ENCODE measurements at places on chromosomes 11 and 22. TPM values are rescaled to one million over a fixed set of nuclear protein-coding genes. Genes with fewer than 3 reads are reported as not detected.

DNA sequence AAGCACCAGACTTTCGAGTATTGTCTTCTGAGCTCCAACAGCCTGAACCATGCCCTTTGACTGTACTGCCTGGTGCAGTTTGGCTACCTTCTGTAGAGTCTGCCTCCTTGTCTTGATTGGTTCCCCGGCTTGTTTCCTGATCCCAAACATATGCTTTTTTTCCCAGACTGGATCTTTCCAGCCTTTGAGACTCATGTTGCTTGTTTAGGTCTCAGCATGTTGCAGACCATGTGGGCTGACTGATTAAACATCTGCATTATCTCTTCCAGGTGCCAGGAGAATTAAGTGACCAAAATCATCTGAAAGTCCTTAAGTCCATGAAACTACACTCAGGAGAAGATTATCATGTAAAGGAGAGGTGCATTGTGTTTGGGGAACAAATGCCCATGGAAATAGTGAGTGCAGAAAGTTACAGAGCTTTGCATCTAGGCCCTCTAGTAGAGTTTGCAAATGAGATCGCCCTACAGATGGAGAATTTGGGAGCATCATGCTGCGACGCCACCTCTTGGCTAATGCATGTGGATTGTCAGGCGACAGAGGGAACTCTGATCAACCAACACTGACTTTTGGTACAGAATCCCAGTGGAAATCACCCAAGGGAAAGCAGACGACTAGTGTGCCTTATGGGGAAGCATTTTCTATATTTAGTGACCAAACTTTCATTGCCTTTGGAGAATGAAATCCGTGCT, 188.8 kb downstream of the BLID start:
- no peak for DNase-seq

DNA sequence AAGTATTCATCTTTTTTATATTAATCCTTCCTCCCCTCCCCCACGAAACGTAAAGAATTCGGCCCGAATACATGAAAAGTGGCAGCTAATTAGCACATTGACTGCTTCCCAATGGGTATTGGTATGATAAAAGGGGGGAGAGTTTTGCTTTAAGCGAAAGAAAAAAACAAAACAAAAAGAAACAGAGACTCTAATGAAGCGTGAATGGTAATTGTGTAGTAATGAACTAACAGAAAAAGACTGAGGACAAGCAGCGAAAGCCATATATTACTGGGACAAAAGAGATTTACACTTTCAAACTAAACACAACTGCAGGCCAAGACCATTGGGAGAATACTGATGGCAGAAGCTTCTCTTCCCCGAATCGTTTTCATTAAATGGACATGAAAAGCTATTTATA, 2.5 kb downstream of the DBX1 start:
- DNase-seq = no peak

Gene NAV2
- total RNA-seq = 6.9 TPM

Gene DDI1
- not detected for total RNA-seq

Gene LDHAL6A
- total RNA-seq = not detected

GRCh38 chr11:76315182-76315853, 65.6 kb downstream of the THAP12 start:
- no peak for DNase-seq

GRCh38 chr11:87743007-87743406, 432.2 kb downstream of the RAB38 start:
- DNase-seq = no peak

- no peak for DNase-seq
Observed at GRCh38 chr11:106540001-106540400, 462.5 kb downstream of the AASDHPPT start.

DNA sequence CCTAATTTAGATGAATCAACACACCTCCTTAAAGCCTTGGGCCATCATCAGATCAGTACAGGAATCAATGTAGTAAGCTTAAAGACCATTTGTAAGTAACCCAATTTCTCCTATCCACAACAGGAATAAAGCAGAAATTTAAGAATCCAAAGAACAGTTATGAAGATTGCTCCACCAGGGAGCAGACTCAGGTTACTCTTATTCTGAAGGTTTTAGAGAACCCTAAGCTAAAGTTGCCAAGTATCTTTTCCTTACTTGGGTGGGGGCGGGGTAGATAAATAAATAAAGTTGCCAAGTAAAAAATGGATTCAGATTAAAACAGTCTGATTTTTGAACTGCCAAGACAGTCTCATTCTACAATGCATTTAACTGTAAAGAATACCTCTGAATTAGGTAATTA, 18.1 kb downstream of the CKAP5 start:
- DNase-seq = no peak

Gene ACRV1
- total RNA-seq = not detected

- DNase-seq = no peak
Observed at GRCh38 chr22:35688913-35689675, 28.6 kb upstream of the APOL5 start.

- DNase-seq = no peak
Observed at GRCh38 chr11:17513853-17514252, 30.4 kb downstream of the USH1C start.

Gene ST14
- not detected for total RNA-seq

DNA sequence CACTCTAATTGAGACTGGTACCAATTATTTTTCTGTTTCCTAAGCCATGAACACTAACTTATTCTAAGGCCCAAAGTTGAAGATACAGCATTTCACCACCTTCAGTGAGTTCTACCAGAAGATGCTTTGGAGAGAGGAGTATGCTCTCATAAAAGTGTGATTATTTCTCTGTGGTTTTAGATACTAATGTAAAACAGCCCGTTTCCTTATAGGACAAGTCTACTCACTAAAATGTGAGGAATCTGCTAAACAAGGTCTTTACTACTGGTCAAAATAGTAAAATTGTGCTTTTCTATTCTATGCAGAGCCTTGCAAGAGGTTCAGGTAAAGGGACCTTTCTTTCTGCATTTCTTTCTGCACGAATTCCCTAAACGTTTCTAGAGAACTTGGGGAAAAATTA, 2.4 kb downstream of the LGR4 start:
- DNase-seq = no peak

- peak; percentile 69 for DNase-seq
Observed at GRCh38 chr22:43273902-43274484, 69.2 kb downstream of the SCUBE1 start.

DNA sequence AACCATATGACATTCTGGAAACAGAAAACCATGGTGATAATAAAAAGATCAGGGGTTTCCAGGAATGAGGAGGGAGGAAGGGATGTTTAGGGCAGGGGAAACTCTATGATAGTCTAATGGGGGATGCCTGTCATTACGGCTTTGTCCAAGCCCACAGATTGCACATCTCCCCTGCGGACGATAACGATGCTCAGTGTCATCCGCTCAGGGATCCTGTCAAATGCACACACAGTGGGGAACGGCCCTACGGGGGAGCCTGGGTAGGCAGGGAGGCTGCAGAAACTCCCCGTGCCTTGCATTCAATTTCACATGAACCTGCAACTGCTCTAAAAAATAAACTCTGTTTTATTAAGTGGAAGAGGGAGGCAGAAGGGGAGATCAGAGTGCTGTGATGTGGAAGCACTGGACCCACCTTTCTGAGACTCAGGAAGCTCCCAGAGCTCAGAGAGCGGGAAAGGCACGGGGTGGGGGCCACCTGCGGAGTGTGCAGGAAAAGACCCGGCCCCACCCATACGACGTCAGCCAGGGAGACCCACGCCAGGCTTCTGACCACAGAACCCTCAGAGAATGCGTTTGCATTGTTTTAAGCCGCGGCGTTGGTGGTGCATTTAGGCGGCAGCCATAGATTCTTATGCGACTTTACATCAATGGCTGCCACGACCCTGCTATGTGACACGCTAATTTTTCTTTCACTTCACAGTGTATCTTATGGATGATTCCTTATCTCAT, 543.5 kb downstream of the BRD1 start:
- DNase-seq = no peak

GRCh38 chr11:5564259-5565019, 16.1 kb upstream of the OR52H1 start:
- no peak for DNase-seq

Gene CRACR2B
- 15.0 TPM for total RNA-seq

- no peak for DNase-seq
Observed at GRCh38 chr22:22080270-22080669, 97.7 kb upstream of the TOP3B start.

Gene SRRD
- 41.7 TPM for total RNA-seq

Gene KRTAP5-8
- not detected for total RNA-seq

Gene ZNF70
- total RNA-seq = 9.0 TPM

DNA sequence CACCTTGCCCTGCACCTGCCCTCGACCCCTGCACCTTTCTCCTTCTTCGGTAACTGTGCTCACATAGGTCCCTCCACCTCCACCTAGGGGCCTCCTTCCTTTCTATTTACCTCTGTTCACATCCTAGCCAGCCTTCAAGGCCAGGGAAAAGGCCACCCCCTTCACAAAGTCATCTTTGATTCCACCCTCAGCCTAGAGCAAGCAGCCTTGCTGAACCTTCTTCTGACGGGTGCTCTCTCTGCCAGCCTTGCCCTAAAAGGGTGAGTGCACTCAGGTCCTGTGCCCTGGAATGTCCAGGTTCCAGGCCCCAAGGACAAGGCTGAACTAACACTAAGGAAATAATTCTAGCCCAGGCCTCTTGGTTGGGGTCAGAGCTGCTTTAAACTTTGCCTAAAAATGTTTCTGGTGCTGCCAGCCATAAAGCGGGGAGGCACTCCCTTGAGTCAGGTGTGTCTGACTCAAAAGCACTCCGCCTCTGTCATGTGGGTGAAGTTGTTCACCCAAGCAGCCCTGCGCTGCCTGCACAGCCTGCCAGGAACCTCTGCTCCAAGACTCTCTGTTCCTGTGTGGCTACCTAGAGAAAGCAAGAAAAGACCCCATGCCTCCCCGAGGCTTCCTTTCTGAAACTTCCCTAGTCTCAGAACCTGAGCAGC, 9.2 kb upstream of the FAM83F start:
- peak; percentile 14 for DNase-seq

DNA sequence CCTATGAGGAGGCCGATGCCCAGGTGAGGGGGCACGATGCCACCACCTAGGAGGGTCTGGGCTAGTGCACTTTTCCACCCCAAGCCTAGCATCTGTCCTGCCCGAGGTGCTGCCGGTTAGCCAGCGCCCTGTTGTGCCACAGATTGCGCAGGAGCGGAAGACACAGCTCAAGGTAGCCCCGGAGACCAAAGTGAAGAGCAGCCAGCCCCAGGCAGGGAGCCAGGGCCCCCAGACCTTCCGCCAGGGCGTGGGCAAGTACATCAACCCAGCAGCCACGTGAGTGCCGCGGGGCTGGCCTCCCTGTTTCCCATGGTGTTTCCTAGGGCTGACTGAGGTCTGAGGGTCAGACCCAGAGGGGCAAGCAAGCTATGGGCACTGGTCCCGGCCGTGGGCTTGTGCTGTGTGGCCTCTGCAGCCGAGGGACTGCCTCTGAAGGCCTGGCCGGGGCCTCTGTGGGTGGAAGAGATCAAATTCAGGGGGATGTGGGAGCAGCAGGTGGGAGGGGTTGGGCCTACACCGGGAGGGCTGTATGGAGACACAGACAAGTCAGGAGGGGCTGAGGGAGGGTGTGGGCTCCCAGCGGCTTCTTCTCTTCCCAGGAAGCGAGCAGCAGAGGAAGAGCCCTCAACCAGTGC, 29.1 kb downstream of the PPIL2 start:
- no peak for DNase-seq

- DNase-seq = no peak
Observed at GRCh38 chr11:45252134-45252856, 33.8 kb downstream of the SYT13 start.

- no peak for DNase-seq
Observed at GRCh38 chr11:71456831-71457230, 3.8 kb downstream of the NADSYN1 start.

GRCh38 chr11:13183094-13183825, 94.3 kb upstream of the BMAL1 start:
- peak; percentile 50 for DNase-seq

DNA sequence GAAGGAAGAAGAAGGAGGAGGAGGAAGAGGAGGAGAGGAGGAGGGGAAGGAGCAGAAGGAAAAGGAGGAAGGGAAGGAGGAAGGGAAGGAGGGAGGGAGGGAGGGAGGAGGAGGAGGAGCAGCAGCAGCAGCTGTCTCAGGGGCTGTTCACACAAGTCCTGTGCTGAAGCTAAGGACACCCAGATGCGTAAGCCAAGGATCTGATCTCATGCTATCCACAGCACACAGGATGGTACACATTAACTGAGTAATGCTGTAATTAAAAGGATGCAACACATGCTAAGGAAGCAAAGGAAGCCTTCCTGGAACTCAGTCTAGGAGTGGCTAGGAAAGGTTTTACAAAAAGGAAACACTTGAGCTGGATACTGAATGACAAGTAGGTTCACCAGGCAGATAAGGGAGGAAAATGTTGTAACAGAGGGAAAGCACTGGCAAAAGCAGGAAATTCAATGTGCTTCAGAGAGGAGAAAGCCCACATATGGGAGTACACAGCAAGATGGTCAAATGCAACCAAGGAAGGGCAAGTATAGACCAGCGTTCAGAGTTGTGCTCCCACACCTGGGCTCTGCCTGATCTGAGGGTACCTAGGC, 32.0 kb downstream of the TRIM66 start:
- DNase-seq = no peak

DNA sequence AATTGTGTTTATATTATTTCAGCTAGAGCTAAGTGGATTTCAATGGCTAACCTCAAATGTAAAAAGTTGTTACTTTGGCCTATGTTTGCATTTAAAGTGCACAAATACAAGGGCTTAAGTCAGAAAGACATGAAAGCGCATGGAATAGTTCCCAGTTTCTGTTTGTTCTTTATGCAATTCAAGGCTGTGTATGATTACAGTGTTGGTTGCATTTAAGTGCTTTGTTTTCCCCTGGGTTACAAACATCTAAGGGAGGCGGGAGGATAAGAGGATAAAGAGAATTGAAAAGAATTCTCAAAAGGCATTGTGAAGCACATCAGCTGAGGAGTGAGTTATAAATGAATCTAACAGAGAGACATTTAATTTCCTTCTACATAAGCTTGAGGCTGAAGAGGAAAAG, 453.4 kb downstream of the NTM start:
- no peak for DNase-seq

Gene PVALB
- not detected for total RNA-seq

Gene CDKN1C
- 12.8 TPM for total RNA-seq

DNA sequence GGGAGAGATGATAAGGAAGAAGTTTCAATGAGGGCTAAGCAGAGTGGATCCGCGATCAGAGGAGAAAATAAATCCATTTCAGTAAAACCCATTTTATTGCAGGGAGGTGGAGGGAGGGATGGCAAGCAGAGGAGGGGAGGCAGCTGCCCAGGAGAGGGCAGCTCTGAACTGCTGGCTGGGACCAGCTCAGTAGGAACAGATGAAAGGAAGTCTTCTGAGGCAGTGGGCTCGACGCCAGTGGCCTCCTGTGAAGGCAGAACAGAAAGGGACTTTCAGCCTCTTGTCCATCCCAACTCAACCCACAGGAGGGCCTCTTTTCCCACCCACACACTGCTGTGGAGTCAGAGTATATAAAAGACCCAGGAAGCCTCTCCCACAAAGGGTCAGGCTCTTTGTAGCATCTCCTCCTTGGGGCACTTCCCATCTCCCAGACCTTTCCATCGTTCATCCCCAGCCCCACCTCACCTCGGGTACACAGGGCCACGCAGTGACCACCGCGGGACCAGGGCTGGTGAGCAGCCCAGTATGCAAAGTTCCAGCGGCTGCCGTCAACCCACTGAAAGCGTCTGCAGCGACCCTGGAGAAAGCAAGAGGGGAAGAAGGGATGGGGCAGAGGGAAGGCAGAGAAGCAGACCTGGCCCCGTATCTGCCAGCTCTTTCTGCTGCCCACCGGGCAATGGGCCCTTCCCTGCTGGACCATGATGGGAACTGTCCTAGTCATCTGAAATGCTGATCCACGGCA, 3.0 kb downstream of the PRG2 start:
- no peak for DNase-seq
